ENCODE measurements at places on chromosomes 3 and 15.

- peak; percentile 99 for DNase-seq
Observed at GRCh38 chr3:160449636-160450598, at the start of gene TRIM59. Gene TRIM59 (minus strand): TSS chr3:160449786. CDS start chr3:160439183, 10,603 bp downstream.

- DNase-seq = no peak
Observed at GRCh38 chr3:152833089-152833488, 1.8 kb upstream of the P2RY1 start.

GRCh38 chr15:48644827-48645557, 517 bp downstream of the FBN1 start:
- DNase-seq = no peak

DNA sequence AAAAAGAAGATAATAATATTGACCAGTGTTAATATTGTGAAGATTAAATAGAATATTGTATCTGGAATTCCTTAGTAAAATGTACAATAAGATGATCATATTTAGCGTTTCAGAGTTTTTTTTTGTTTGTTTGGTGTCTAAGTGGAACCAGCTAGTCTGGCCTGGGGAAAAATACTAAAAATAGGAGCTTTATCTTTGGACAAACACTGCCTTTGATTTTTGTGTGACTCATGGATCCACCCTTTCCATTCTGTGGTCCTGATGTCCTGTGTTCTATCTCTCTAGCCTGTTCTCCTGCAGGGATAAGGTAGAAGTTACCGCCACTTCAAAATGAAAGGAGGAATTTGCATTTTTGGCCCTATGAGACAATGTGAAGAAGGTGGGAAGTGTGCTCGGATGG, 79.7 kb upstream of the CRBN start:
- no peak for DNase-seq

DNA sequence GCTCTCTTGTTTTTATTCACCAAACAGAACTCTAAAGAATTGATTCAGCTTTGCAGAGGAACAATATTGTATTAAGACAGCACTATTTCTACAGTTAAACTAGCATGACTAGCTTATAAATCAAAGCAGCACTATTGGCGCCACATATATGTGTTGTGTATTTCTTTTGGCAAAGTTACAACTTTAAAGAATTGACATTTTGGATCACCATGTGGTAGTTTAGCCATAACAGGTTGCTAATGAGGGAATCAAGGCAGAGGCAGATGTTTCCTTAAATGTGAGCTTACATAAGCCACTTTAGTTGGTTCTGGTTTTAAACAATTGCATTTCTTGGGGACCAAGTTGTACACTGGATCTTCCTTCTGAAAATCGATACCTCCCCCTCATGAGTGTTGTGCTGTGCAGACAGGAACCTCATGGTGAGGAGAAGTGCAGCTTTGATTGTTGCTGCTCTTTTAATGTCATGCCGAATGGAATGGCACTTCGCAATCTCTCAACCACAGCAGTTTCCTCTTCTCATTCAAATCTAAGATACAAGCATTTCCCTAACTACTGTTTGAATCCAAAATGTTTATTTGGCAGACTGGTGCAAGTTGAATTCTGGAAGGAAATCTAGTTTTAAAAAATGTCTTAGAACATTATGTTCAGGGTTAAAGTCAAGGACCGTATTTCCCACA, 151.2 kb downstream of the MYRIP start:
- DNase-seq = no peak

GRCh38 chr3:101262393-101263240, 57.8 kb downstream of the IMPG2 start:
- DNase-seq = no peak

- no peak for DNase-seq
Observed at GRCh38 chr3:191123231-191123630, 75.8 kb upstream of the OSTN start.

GRCh38 chr3:159301961-159302360, 500.1 kb downstream of the MFSD1 start:
- DNase-seq = no peak

GRCh38 chr3:193665370-193665989, 72.5 kb downstream of the OPA1 start:
- DNase-seq = peak; percentile 34

DNA sequence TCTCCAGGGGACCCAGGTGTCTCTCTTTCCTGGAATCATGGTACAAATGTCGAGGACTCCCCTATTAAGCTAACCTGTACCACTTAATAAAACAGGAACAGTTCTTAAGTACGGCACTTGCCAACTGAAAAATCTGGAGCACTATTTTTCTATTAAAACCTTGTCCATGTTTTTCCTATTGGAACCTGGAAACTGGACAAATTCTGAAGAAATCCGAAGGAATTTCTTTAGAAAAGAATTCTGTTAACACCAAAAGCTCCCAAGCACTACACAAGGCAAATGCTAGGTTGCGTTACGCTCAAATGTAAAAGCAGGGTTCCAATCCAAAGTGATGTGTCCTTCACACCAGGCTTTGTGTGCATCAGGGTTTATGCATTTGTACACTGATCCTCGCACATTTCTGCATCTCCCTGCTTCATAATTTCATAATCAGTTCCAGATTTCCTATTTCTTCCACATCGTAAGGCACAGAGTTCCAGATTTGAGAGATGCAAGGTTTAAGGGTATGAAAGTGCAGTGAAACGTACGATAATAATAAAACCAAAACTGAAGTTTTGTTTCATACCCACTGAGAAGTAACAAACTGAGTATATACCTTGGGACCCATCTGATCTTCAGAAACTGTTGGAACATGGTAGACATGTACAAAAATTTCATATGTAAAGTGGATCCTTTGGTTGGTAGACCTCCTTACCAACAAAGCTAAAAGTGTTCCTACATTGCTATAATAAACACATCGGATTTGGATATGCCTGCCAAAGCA, 132.1 kb upstream of the WNT5A start:
- DNase-seq = no peak

DNA sequence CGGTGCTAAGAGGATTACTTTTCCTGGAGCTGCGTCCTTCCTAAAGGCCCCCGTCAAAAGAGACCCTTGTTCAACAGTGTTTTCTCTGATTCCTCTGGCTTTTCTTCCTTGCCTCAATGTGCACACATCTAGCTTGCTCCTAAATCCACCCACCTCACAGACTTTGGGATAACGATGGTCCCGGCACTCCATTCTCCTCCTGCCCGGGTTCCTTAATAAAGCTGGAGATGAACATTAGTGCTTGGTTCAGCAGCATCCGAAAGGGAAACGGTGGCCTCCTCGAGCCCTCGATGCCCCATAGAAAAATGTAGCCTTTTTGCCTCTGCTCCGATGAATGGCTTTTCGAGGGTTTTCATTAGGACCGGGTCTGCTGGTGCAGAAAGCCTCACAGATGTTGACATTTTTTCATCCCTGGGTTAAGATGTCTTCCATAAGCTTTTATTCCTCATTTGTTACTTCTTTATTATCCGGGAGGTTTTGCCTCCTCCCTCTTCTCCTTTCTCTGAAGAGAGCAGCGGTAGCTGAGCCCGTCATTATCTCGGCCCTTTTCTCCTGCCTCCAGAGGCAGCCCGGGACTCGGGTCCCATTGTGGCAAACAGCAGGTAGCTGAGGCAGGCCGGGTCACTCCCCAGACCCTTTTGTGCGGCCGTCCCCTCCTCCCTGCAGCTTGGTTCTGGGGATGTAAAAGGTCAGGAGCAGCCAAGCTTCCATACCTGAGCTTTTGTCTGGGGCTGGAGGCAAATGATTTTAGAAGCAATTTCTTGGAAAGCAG, 64.6 kb downstream of the CPN2 start:
- DNase-seq = no peak

DNA sequence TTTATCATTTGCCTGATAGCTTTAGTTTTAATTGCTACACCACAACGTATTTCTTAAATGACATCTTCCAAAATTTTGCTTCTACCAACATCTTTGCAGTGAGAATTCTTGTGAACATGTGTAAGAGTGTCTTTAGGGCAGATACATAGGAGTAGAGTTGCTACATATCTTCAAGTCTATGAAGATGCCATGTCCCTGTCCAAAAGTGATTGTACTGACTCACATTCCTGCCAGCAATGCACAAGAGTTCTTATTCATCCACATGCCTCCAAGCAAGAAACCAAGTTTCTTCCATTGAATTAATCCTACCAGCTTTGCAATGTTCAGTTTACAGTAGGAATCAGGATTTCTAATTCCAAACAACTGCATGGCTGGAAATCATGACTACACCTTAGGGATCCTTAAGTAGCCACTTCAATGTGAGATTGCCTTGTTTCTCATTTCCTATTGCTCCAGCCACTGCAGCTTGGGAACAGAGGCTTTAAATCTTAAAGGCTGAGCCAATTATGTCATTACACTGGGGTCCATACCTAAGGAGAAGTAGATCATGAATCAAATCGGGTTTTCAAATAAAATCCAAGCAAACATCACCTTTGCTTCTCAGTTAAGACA, 44.5 kb downstream of the BCL2L10 start:
- no peak for DNase-seq

GRCh38 chr3:104279617-104280016, 1087.1 kb upstream of the ALCAM start:
- peak; percentile 25 for DNase-seq

- DNase-seq = no peak
Observed at GRCh38 chr3:164486150-164486549, 592.1 kb downstream of the SI start.

DNA sequence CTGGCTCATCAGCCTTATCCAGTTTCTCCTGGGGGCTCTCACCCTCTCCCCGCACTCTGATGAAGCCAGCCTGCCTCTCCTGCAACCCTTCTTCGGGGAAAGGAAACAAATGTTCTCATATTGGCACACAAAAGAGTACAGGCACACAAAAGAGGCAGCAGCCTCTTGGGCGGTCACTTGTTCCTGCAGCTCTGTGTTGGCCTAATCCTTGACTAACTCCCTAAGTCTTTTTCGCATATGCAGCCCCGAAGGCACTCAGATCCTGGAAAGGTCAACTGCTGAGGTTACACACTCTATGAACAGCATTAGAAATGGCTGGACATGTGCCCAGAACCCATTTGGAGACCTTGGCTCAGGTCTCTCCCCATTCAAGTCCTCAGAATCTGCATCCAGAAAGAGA, 7.4 kb upstream of the CAMP start:
- no peak for DNase-seq

DNA sequence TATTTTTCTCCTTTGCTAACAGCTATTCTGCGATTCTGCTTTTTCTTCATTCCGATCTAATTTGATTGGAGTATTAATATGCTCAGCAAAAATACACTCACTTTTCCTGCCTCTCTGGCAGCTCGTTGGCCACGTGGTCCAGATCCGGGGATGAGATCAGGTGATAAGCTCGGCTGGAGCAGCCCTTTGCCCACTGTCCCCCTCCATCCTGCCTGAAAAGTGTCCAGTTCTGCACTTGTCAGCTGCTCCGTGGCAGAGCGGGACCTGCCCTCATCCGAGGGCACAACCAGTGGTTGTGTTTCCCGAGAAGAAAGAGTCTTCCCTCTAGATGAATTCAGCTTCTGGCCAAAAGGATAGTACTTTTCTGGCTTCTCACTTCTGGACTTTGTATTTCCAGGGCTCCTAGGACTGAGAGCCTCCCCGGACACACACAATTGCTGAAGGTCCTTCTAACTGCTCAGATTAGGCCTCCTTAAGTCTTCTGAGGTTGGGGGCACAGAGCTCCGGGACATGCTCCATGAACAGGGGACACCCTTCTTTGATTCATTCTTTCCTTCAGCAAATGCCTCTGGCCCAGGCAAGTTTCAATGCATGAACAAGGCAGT, 103.9 kb upstream of the ALDH1A3 start:
- no peak for DNase-seq

- DNase-seq = no peak
Observed at GRCh38 chr3:31274326-31275024, 258.2 kb upstream of the STT3B start.

DNA sequence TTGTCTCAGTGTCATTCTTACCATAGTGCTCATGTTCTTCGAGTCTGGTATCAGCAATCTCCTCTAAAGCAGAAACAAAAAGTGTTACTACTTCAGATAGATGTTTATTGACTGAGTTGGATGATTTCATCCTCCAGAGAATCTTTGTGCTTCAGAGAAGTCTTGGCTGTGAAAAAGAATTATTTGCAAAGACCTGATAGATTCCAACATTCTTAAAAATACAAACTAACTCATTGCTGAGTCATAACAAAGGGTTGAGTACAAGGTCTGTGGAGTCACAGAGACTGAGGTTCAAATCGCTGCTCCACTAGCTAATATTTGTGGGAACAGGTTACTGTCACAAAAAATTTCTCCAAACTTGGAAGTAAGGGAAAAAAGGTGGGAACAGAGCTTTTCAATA, 9.0 kb upstream of the STRIT1 start:
- no peak for DNase-seq

- no peak for DNase-seq
Observed at GRCh38 chr15:25242957-25243799, 195.6 kb downstream of the UBE3A start.

- DNase-seq = no peak
Observed at GRCh38 chr3:113226491-113226890, 15.1 kb downstream of the BOC start.

- no peak for DNase-seq
Observed at GRCh38 chr3:179091113-179091512, 19.5 kb upstream of the ZMAT3 start.

GRCh38 chr3:128933213-128933921, 53.9 kb downstream of the ACAD9 start:
- DNase-seq = no peak

GRCh38 chr3:145144361-145144760, 1016.6 kb downstream of the PLOD2 start:
- DNase-seq = no peak

DNA sequence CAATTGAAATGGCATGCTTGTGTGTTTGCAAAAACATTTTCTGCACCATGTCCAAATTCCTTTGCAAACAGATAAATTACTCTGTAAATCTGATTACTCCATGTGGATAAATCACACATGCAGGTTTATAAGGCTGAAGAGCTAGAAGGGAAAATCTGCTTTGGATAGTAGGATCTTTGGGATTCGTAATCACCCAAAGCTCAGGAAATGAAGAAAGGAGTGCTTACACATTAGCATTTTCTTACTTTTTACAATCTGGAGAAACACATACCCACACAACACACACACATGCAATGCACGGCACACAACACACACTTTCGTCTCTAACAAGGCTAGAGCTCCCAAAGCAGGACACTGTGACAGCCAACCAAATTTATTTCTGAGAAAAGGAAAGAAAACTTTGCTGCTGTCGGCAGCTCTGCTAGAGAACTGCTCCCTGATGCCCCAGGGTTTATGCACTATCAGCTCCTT, 2.1 kb downstream of the LSAMP start:
- DNase-seq = no peak

DNA sequence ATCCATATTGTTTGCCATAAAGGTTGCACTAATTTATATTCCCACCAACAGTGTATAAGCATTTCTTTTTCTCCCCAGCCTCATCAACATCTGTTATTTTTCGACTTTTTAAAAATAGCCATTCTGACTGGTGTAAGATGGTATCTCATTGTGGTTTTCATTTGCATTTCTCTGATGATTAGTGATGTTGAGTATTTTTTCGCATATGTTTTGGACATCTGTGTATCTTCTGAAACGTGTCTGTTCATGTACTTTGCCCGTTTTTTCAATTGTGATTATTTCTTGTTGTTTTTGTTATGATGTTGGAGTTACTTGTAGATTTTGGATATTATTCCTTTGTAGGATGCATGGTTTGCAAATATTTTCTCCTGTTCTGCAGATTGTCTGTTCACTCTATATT, 46.5 kb downstream of the TP63 start:
- DNase-seq = no peak

GRCh38 chr15:43225201-43225949, 4.6 kb upstream of the EPB42 start:
- DNase-seq = peak; percentile 79

Measured in T47D (cell line).